ENCODE measurements at places on chromosomes 7 and 10. TPM values are rescaled to one million over a fixed set of nuclear protein-coding genes. Genes with fewer than 3 reads are reported as not detected.

DNA sequence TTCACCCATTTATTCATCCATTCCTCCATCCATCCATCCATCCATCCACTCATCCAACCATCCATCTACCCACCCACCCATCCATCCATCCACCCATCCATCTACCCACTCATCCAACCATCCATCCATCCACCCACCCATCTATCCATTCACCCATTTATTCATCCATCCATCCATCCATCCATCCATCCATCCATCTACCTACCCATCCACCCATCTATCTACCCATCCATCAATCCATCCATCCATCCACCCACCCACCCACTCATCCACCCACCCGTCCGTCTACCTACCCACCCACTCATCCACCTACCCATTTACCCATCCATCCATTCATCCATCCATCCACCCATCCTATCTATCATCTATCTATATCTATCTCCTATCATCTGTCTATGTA is 169.4 kb upstream of the SHH start:
- no peaks in the 10 kb centered on the region for H3K36me3 ChIP-seq
- H3K27ac ChIP-seq: no peak overlapping the region
- H3K4me3 ChIP-seq: no peak overlapping the region

GRCh38 chr7:71611986-71612385 is 480.0 kb downstream of the GALNT17 start:
- no peak overlapping the region for H3K27ac ChIP-seq
- no peaks in the 10 kb centered on the region for H3K36me3 ChIP-seq
- no peaks in the 10 kb centered on the region for H3K4me1 ChIP-seq
- no peaks in the 10 kb centered on the region for H3K27me3 ChIP-seq
- H3K4me3 ChIP-seq: no peak overlapping the region

The SMURF1 gene
- 13.1 TPM for total RNA-seq

The EN2 gene
- total RNA-seq: not detected

GRCh38 chr7:29968683-29969395 is 20.8 kb downstream of the SCRN1 start:
- no peak overlapping the region for H3K27ac ChIP-seq
- no peak overlapping the region for H3K4me3 ChIP-seq
- DNase-seq: no peak
- H3K36me3 ChIP-seq: no peaks in the 10 kb centered on the region
- H3K4me1 ChIP-seq: no peaks in the 10 kb centered on the region
- peaks cover 29% of the 10 kb centered on the region for H3K27me3 ChIP-seq

DNA sequence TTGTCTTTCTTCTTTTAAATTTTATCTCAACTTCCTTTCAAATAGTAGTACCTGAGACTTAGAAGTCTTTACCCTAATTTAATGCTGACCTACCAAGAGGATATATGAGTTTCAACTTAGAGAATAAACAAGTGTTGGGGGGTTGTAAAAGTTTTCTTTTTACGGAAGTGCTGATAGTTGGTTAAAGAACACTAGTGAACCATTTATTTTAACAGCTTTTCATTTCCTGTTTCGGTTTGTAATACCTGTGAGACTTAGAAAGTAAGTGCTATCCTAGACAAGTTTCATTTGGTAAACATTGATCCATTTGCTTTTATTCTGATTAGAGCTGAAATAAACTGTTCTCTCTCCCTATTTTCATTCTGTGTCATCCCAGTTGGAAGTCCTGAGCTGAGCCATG is 683.1 kb upstream of the SORCS1 start:
- no peaks in the 10 kb centered on the region for H3K4me1 ChIP-seq
- H3K27me3 ChIP-seq: no peaks in the 10 kb centered on the region
- H3K27ac ChIP-seq: no peak overlapping the region
- H3K36me3 ChIP-seq: no peaks in the 10 kb centered on the region

GRCh38 chr10:88877298-88877697 is 2.7 kb upstream of the STAMBPL1 start:
- peaks cover 31% of the 10 kb centered on the region for H3K4me1 ChIP-seq
- no peak overlapping the region for H3K27ac ChIP-seq
- H3K4me3 ChIP-seq: no peak overlapping the region
- H3K27me3 ChIP-seq: no peaks in the 10 kb centered on the region
- no peak for DNase-seq

DNA sequence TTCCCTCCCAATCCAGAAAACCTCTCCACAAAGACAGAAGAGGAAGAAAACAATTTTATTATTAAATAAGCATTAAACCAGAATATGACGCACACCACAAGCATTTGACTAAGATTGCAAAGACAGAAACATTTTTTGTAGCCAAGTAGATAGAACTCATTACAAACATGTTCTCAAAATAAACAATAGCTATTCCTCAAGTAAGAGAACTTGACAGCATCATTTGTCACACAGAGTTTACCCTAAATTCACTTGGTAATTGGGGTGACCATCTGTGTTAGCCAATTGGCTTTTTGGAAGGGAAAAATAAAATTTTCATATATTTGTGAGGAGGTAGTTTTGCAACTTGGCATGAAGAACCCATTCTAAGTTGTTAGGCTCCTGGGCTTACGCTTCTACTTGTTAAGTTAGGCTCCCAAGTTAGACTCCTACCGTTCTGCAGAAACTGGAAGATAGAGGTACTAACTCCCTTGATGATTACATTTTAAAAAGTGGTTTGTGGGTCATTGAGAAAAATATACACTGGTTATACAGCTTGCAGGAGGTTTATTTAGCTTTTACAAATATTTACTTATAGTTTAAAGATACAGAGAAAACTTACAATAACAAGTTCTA is 618.6 kb upstream of the CNTNAP2 start:
- H3K27me3 ChIP-seq: no peaks in the 10 kb centered on the region
- no peaks in the 10 kb centered on the region for H3K36me3 ChIP-seq
- no peaks in the 10 kb centered on the region for H3K4me1 ChIP-seq
- DNase-seq: no peak
- H3K4me3 ChIP-seq: no peak overlapping the region
- H3K27ac ChIP-seq: no peak overlapping the region

GRCh38 chr7:155643804-155644177 is 670 bp upstream of the RBM33 start:
- H3K27me3 ChIP-seq: peaks cover 2% of the 10 kb centered on the region
- peak overlapping the region; percentile 92 for H3K4me3 ChIP-seq
- H3K4me1 ChIP-seq: peaks cover 30% of the 10 kb centered on the region
- H3K27ac ChIP-seq: peak overlapping the region; percentile 97
- no peak for DNase-seq

The NUTM2E gene
- 0.19 TPM for total RNA-seq

GRCh38 chr10:120422457-120422856 is 34.6 kb upstream of the PLPP4 start:
- no peak for DNase-seq
- H3K4me1 ChIP-seq: no peaks in the 10 kb centered on the region
- H3K36me3 ChIP-seq: no peaks in the 10 kb centered on the region

DNA sequence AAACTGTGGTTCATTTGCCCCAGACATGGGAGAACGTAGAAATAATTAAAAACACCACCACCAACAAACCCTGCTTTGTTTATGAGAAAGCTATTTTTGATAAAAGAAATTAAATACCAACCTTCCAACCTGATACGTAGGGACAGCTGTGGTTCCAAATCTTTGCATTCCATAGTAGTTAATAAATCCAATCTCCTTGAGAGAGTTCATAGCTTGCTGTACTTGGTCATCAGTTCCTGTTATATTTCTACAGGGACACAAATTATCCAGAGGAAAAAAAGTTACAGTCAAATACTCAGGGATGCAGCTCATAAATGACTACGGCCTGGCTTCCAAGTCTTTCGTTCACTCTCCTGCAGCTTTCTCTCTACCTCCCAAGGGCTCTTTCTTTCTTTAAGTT is 41.1 kb downstream of the PUS7 start:
- H3K4me3 ChIP-seq: no peak overlapping the region
- DNase-seq: no peak
- no peak overlapping the region for H3K27ac ChIP-seq
- no peaks in the 10 kb centered on the region for H3K27me3 ChIP-seq
